ENCODE measurements at places on chromosomes 12 and 14.

DNA sequence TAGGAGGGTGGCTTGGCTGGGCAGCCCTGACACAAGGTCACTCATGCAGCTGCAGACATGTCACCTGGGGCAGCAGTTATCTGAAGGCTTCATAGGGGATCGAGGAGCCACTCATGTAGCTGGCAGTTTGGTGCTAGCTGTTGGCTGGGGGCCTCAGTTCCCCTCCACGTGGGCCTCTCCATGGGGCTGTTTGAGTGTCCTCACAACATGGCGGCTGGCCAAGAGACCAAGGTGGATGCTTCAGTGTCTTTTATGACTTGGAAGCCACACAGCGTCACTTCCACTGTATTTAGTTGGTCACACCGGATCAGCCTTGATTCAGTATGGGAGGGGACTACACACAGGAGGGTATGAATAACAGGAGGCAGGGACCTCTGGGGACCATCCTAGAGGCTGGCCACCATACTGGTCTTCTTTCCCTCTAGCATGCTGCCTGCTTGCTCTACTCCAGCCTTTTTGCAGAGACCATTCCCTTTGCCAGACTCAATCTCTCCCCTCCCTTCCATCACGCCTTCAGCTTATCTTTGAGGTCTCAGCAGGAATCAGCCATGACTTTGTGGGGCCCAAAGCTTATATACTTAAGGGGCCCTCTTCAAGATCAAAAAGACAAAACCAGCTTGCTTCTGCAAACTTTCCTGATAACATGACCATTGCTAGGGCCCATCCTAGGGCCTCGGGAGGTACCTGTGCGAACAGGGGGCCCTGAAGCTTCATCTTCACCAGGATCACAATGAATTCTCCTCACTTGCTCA is 53.4 kb downstream of the RPH3A start:
- no peak for DNase-seq

- peak; percentile 48 for DNase-seq
Observed at GRCh38 chr12:104219908-104220404, 4.4 kb downstream of the TXNRD1 start.

- no peak for DNase-seq
Observed at GRCh38 chr12:111715279-111715678, 29.4 kb downstream of the ACAD10 start.

DNA sequence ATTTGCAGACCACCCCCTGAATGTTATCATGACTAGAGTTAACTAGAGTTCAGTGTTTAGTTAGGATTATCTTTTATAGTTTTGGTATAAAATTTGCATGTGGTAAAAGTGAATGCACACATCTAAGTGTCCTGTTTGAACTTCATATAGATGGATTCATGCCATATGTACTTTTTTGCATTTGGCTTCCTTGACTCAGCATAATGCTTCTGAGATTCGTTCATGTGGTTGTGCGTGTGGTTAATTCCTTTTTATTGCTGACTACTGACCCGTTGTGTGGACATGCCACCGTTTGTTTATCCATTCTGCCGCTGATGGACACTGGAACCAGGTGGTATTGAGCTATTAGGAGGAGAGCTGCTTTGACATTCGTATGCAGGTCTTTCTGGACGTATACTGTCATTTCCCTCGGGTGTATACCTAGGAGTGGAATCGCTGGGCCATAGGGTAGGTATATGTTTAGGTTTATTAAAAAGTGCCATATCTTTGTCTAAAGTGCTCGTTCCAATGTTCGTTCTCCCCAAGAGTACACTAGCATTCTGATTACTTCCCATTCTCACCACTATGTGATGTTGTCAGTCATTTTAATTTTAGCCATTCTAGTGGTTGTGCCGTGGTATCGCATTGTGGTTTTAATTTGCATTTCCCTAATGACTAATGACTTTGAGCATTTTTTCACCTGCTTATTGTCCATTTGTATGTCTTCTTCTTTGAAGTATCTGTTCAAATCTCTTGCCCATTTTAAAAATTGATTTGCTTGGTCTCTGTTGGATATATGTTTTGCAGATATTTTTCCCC is 37.7 kb downstream of the RIN3 start:
- DNase-seq: no peak

- DNase-seq: no peak
Observed at GRCh38 chr12:18422871-18423270, 161.6 kb downstream of the PIK3C2G start.

DNA sequence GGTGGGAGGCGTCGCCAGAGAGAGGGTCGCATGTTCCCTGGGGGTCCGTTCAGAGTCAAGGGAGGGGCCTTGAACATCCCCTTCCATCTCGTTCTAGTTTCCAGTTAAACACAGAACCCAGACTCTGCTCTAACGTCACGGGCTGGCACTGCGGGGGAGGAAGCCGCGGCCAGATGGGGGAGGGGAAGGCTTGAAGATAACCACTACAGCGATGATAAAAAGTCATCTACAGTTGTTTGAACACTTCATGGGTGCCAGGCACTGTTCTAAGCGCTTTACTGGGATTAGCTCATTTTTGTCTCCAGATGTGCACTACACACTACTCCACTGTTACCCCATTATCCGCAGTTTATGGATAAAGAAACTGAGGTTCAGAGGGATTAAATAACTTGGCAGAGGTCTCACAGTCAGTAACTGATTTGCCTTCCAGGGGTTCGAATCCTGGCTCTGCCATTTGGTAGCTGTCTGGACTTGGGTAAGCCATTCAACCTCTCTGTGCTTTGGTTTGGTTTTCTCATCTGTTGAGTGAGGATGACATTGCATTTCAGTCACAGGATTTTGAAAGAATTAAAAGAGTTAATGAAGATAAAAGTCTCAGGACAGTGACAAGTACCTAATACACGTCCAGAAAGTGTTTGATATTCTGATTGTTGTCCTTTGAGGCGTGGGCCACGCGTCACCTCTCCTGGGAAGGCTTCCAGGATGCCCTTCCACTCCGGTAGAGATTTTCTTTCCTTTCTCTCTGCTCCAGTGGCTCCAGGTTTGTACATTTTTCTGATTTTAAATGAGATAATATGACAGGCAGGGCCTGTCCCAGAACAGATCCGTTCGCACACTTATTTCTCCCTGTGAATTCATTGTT is 798 bp upstream of the RASAL1 start:
- peak; percentile 30 for DNase-seq

GRCh38 chr12:58450868-58451482 is 469.3 kb downstream of the LRIG3 start:
- no peak for DNase-seq

- DNase-seq: no peak
Observed at GRCh38 chr14:57227083-57227482, 41.6 kb downstream of the EXOC5 start.

DNA sequence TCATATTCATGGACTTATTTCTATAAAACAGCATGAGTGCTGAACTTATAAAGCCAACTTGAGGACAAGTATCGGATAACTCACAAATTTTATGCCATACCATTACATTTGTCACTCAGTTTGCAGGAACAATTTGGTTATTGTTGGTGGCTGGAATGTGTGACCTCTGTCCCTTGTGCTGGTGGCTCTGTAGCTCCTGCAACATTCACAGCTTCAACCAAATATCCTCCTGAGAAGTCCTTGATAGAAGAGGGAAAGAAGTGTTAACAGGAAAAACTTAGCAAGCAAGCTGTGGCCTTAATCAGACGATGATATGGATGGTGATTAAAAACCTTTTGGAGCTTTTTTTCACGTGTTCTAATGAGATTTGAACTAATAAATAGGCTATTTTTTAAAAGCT is 61.0 kb upstream of the DNM1L start:
- no peak for DNase-seq

Data from activated CD8-positive, alpha-beta memory T cell treated with anti-CD3 and anti-CD28 coated beads for 4 hours (primary cell).